Frontal cortex (tissue), 4 donors: ENCODE measurements at places on chromosomes 2 and 18. TPM values are rescaled to one million over a fixed set of nuclear protein-coding genes. Genes with fewer than 3 reads are reported as not detected.

The GATA6 gene
- under 0.01 TPM for total RNA-seq

The SERPINB3 gene
- total RNA-seq: not detected

The MAP2 gene
- total RNA-seq: 678 TPM

The MBP gene
- total RNA-seq: 7.7 TPM

The SLC23A3 gene
- total RNA-seq: under 0.01 TPM

The SOWAHC gene
- total RNA-seq: 33.0 TPM

The CD8B gene
- total RNA-seq: not detected

The CYP26B1 gene
- 0.82 TPM for total RNA-seq
